ENCODE measurements at places on chromosomes 4 and X.

- no peak for DNase-seq
Measured at GRCh38 chr4:4610672-4611071, 68.8 kb upstream of the STX18 start.

DNA sequence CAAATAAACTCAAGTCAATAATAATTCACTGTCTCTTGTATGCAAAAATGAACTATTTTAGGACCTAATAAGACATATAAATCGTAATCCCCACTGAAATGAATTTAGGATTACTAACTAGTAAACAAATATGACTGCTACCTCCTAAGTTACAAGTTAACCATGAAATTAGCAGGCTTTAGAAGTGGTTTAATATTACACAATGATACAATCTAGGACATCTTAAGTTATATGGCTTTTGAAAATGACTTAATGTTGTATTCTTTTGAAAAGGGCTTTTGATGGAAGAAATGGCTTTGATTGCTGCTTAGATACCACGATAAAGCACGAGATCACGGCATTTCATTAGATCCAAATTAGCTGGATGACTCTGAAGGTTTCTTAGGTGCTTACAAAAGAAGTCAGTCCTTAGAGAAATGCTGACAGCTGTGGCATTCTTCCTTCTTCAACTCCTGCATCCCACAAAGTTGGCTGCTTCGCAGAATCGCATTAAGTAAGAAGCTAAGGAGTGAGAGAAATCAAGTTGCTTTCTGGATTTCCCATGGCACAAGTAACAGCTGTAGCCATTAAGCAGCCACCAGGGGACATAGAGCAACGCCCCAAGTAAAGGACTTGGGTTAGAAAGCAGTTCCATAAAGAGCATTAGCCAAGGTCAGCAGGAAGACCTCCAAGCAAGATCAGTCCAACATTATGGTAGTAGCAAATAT is 6.9 kb downstream of the SLC10A7 start:
- DNase-seq, result no peak

DNA sequence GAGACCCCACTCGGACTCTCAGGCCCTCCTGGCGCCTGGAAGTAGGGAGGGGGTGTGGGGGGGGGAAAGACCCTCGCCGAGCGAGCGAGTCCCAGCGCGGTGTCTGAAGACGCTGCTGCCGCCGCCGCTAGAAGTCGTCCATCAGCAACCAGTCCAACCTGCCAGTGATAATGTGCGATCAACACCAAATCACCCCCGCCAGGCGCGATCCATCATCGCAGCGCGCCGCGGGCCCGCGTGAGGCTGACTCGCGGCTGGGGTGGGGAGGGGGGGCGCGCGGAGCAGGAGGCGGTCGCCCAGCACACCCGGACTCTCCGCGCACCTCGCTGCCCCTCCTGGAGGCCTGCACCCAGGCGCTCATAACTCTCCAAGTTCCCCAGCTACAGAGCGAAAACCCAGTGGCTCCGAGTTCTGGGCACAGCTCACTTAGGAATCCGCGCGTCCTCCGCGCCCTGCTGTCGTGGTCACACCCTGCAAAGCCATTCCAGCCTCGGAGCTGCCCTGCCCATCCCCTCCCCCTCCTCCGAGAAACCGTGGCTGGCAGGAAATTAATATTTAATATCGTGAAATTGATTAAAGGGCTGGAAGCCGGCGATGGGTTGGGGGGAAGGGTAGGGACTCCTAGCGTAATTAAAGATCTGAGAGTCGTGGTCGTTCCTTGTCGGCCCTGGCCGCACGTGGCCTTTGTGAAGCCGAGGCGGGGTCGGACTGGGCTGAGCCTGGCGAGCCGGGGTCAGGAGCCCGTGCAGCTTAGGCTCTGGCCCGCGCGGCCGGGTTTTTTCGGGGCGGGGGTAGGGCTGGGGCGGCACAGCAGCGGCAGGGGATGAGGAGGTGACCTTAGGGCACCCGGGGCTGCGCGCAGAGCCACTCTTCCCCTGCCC is 58.1 kb upstream of the BCOR start:
- DNase-seq, result no peak

GRCh38 chr4:96097040-96097607 is 257.2 kb downstream of the PDHA2 start:
- no peak for DNase-seq

GRCh38 chrX:131571348-131571747 is 27.5 kb downstream of the OR13H1 start:
- DNase-seq, result no peak

DNA sequence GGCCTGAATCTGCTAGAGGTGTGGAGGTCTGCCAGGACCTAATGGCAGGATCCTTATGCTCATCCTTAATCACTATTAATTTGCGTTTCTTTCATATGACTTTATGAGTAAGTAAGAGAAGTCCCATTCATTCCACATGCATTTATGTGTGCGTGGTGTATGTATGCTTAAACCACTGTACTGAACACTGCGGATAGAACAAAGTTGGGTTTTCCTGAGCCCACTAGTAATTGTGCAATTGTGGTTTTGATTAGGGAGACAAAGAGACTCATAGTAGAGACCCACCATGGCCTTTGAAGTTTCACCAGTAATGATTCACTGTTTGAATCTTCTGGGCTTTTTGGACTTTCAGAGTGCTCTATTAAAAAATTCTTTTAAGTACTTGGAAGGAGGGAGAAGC is 498.5 kb upstream of the DIPK2B start:
- no peak for DNase-seq

GRCh38 chr4:77001907-77002306 is 52.4 kb downstream of the SEPTIN11 start:
- DNase-seq, result no peak

- no peak for DNase-seq
Measured at GRCh38 chr4:54333657-54334056, 104.6 kb downstream of the PDGFRA start.

GRCh38 chr4:137526681-137527080 is 5.6 kb downstream of the PCDH18 start:
- DNase-seq, result no peak

DNA sequence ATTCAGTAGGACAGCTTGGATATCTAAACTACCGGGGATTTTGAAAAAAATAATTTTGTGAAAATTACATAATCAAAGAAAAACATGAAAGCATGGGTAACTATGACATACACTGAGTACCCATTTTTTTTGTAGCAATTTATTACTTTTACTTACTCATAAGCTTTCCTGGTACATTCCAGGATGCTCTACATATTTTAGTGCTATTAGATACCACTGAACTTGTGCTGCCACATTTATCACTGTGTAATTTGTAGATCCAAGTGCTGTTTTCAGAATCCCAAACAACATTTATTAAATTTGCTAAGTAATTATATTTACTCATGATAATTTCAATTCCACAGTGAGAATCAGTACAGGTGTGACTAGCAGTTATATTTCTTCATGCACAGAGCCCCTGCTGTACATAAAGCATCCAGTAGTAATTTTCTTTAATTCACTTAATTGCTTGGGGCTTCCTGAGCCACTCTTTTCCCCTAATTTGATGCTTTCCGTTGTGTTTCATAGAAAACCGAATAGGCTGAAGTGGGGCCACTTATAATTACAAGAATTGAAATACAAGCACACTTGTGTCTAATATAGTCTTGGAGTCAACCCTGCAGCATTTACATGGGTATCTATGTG is 2254.4 kb downstream of the ARAP2 start:
- DNase-seq, result no peak

- no peak for DNase-seq
Measured at GRCh38 chr4:164700471-164700870, 53.5 kb upstream of the SMIM31 start.

- DNase-seq, result no peak
Measured at GRCh38 chrX:129719268-129719667, 19.5 kb upstream of the XPNPEP2 start.

DNA sequence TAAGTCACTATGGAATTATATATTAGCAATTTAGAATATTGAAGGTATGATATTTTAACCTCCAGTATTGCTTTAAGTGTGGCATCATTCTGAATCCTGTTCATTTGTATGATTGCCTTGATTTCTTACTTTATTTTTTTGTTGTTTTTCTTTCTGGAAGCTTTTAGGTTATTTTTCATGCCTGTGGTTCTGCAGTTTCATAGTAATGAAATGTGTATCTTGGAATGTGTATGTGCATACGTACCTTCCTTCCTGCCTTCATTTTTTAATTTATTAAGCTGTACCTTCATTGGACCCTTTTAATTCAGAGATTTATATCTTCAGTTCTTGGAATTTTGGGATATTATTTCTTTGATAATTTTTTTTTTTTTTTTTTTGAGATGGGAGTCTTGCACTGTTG is 22.1 kb downstream of the CPEB2 start:
- no peak for DNase-seq

DNA sequence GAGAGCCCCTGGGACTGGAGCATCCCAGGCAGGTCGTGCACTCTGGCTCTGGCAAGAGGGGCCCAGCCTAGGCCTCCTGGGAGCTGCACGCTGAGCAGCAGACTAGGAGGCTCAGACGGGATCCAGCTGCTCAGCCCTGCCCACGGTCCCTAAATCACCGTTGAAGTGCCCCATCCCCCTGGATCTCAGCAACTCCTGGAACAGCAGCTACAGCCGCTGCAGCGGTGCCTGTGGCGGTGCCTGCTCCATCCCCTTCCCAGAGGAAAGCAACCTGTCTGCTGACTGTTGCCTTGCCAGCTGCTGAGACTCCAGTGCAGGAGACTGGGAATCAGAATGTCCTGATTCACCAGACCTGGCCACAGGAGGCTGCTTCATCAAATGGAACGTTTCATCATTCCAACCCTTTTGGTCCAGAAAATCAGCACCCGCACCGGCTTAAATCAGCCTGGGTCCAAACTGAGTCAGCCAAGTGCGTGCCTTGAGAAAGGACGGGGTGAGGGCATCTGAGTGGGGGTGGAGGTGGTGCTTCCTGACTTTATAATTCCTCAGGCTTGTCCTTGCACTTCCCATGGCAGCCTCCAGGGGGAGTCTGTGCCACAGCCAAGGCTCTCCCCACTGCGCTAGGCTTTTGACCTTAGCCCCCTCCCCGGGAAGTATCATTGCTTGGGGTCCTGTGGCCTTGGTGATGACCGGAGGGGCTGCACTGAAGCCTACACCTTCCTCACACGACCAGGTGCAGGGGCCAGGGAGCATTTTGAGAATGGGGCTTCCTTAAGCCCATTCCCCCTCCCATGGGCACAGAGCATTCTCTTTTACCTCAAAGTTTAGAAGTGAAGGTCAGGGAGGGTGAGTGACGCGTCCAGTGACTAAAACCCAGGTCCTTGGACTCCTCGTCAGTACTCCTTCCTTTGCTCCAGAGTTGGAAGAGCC is 6.5 kb downstream of the ZNF185 start:
- DNase-seq, result no peak

DNA sequence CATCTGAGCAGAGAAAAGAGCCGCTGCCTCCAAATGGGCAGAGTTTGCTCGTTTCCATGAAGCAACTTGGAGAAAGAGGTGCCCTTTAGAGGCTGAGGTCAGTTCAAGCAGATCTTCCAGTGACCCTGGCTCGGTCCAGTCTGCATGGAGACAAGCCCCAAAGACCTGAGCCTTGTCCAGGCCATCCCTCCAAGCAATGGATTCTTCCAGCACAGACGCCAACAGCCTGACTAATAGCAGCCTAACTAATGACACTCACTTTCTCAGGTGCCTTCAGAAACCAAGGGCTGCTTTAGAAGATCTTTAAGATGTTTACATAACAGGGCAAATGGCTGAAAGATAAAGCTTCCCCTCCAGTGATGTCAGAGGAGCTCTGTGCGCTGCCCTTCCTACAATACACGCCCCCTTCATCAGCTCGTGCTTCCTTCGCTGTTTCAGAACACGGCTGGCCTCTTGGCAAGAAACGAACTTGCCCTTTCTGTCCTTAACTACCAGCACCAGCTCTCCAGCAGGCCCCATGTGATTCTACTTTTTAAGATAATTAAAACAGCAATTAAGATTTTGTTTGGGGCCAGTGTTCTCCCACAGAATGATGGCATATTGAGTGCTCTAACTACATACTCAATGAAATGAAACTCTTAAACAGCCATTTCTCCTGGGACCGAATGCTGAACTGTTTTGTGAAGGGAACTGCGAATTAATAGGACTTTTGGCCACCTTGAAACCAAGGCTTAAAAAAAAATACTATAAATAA is 119.0 kb downstream of the GPR143 start:
- DNase-seq, result no peak

DNA sequence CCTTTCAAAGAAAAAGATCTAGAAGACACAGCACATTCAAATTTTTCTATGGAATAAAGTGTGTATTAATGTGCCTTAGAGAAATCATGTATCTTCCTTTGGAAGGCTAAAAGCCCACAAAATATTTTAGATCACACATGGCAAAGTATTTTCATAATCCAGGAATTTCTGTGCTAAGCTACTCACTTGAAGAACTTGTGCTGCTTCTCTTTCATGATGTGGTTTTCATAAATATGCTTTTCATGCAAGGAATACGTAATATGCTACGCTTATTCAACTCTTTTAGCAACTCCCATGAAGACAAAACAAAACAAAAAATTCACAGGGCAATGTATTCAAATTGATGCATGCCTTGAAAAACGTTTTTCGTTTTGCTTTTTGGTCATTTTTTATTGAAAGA is 125.6 kb downstream of the ARHGAP24 start:
- DNase-seq, result no peak

Measured in activated T-helper 1 cell treated with anti-CD3 and anti-CD28 coated beads, Interleukin-2, amount 50 U/mL, for 16 hours (primary cell).